ENCODE measurements at places on chromosomes 4 and X. TPM values are rescaled to one million over a fixed set of nuclear protein-coding genes. Genes with fewer than 3 reads are reported as not detected.

- DNase-seq, result no peak
Observed at GRCh38 chr4:85780664-85781063, 305.7 kb downstream of the ARHGAP24 start.

SOWAHD gene
- total RNA-seq, result not detected

DNA sequence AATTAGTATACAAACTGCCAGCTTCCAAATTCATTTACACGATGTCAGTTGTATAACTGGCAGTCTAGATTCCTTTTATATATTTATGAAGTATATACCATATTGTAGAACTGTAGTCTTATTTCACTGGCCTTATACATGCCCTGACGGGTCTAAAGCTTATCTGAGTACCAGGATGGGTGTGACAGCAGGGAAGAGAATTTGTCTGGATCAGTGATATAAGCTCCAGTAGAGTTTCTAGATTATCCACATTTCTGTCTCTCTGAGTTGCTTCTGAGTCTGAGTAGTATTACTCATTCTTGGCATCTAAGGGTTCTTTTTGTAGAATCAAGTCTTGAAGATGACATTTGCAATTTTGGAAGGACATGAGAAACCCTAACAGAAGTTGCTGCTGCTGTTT, 101.3 kb downstream of the RPA4 start:
- peak; percentile 70 for DNase-seq

GRCh38 chrX:122113376-122113775, 1066.0 kb downstream of the GLUD2 start:
- DNase-seq, result no peak

DNA sequence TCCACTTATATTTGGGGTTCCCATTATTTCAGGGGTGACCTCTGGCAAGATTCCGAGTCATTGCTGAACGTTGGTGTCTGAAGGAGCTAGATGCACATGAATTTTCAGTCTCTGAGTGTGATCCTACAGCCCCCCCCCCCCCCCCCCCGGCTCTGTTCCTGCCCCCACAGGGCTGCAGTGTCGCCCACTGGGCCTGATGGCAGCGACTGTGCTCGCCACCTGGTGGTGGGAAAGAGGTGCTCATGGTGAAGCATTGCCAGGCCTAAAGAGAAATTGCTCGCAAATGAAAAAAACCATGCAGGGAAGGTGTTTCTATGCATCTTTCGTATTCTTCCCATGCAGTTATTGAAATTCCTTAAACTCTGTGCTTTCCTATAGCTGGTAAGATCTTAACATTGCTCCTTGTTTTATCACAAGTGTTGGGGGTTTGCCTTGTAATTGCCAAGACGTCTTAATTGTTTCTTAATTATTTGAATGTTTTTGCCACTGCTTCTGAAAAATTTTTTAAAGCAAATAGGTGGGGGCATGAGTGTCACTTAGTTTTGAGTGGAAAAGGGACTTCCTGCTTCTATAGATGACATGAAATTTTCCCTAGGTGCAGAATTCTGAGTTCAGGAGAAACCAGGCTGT, 63.2 kb downstream of the CLDN22 start:
- no peak for DNase-seq

DNA sequence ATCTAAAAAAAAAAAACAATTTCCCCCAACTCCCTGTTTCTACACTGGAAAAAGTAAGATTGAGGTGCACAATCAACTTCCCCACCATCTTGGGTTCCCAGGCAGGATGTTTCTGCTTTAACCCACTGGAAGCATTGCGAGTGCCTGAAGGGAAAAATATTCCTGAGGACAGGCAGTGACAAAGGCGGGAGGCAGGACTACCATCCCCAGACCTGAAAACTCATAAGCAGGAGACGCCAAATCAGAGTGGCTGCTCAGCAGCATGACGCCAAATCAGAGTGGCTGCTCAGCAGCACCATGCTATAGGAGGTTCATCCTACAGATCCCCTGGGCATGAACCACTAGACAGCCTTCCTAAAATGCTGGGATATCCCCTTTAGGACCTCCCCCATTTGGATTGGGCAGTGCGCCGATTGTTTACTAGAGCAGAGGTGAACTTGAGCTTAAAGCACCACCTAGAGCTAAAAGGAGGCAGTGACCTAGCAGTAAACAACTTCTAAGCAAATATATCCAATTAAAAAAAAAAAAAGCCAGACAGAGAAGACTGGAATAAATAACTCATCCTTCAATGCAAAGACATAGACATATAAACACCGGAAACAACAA, 35.0 kb upstream of the GK start:
- DNase-seq, result no peak

DNA sequence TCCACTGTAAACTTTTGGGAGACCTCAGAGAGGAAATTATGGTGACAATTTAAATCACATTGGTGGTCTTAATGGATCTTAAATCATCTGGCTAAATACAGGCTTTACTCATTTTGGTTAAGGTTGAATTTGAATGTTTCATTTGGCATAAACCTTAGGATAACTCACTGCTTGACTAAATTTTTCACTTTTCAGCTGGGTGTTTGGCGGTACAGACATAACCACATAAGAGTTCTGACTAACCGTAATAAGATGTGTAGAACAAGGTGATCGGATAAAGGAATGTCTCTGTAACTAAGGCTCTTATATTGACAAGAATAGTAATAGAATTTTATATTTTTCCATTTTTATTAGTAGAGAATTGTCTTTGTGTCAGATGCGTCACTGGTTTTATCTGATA, 281.0 kb downstream of the BMPR1B start:
- no peak for DNase-seq

PPEF2 gene
- not detected for total RNA-seq

NUDT6 gene
- 8.7 TPM for total RNA-seq

GRCh38 chr4:15495621-15496020, 25.9 kb downstream of the CC2D2A start:
- DNase-seq, result peak; percentile 7

DNA sequence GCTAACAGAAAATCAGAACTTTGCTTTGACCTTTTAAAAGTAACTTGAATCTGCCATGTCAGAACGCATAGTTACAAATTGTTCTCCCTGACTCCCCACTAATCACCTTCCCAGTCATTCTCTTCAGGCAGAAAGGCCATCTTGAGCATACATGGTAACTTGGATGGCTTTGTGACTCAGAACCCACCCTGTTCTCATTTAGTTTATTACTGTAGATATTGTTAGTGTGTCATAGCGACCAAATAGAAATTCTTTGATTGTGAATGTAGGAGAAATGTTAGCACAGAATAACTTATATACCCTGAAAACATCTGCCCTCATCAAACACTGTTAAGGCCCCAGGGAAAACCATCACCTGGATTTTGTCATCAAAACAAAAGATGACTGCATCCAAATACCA, 382.0 kb downstream of the MAGEB5 start:
- DNase-seq, result peak; percentile 10

DNA sequence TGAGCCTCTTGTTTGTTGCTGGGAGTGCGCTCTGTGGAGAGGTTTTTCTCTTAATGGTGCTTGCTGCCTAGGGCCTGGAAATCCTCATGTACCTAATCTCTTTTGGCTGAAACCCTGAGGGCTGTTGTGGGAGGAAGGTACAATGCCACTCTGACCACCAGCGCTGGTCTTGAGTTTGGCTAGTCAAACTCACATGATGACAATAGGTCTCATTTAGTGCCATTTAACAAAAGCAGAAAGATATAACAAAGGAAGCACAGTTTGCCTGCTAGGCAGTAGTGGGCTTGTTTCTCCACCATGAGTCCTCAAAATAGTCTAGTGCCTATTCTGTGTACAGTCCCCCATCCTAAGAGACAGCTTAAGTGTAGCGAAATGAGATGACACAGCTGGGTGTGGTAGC, 111.3 kb downstream of the TSPAN7 start:
- no peak for DNase-seq

DNA sequence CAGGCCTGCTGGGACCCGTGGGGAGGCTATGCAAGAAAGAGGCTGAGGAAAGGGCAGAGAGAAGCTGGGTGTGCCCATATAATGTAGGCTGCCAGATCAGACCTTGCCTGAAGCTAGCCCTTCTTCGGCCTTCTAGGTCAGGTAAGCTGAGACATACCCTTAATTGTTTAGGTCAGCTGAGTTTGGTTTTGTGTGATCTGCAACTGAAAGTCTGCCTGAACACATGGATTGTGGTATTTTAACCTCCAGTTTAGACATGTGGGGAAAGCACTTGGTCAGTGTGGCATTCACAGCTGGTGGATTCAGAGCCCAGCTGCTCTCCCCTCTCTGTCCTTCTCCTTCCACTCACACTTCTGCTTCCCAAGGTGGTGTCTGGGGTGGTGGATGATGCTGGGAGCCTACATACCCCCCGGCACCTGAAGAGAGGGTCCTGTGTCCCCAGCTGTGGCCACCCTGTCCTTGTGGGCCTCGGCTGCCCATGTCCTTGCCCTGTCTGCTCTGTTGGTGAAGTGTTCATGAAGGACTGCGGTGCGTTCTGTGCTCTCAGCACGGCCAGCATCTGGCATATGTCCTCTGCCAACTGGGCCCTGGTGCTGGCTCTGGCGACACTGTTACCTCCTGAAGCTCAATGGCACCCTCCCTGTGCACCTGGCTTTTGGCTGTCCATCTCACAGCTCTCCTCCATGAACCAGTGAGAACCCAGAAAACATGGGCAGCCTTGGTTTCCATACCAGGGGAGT, 82.1 kb downstream of the NAT8L start:
- no peak for DNase-seq

GRCh38 chrX:108091878-108092291, 307 bp downstream of the ATG4A start:
- DNase-seq, result no peak

GRCh38 chr4:101970547-101971155, 180.1 kb downstream of the BANK1 start:
- no peak for DNase-seq

DNA sequence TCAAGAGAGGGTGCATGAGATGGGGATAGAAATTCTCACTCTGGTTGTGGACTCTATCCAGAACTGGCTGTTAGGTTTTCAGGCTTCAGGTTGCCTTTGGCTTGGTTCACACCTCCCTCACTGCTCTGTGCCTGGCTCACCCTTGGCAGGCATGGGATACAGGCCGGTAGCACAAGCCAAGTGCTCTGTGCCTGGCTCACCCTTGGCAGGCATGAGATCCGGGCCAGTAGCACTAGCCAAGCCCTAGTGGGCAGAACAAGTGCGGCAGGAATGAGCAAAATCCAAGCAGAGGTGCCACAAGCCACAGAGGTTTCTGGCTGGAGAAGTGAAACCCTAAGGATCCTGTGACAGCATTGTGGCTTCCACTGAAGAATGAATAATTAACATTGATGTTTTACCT, 1642.3 kb downstream of the C4orf33 start:
- DNase-seq, result no peak

GRCh38 chr4:125359363-125359762, 44.6 kb downstream of the FAT4 start:
- no peak for DNase-seq

FAM133A gene
- not detected for total RNA-seq

- DNase-seq, result no peak
Observed at GRCh38 chr4:169416997-169417396, 146.2 kb upstream of the SH3RF1 start.

SRPK3 gene
- total RNA-seq, result 0.04 TPM

CTBP1 gene
- total RNA-seq, result 106 TPM

GRCh38 chrX:109847257-109848187, 114.5 kb upstream of the ACSL4 start:
- peak; percentile 87 for DNase-seq

CHRDL1 gene
- total RNA-seq, result not detected

DNA sequence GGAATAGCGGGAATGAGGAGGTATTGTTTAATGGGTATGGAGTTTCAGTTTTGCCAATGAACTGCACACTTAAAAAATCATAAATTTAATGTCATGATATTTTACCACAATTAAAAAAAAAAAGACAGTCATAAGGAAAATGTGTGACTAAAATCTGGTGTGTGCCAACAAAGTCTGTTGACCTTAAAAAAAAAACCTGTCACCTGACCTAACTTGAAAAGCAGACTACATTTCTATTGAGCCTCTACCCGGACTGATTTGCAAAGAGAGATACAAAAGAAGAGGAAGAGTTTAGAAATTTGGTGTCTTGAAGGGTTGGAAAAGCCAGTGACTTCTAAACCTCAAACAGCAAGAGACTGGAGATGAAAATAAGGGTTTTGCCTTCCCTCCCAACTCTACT, 48.4 kb downstream of the TMEM150C start:
- no peak for DNase-seq

CACNA1F gene
- total RNA-seq, result not detected

- DNase-seq, result no peak
Observed at GRCh38 chr4:83178029-83178428, 63.5 kb upstream of the PLAC8 start.

DNA sequence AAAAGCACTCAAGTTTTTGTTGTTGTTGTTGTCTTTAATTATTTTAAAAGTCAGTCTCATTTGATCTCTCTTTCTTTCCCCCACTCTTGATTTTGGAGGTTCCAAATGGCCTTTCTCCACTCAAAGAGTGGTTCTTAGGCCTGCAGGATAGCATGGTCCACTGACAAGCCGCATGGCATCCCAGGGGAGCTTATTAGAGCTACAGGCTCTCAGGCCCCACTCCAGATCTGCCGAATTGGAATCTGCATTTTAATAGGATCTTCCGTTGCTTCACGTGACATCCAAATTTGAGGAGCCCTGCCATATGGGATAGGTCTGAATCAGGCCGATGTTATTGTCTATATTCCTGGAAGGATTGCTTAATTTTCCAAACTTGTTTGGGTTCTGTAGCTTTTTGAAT, 72.1 kb downstream of the CPE start:
- DNase-seq, result no peak

- no peak for DNase-seq
Observed at GRCh38 chr4:14018191-14018853, 390.8 kb upstream of the BOD1L1 start.

- no peak for DNase-seq
Observed at GRCh38 chr4:87835743-87836142, 3.0 kb downstream of the MEPE start.

DRD5 gene
- not detected for total RNA-seq

GRCh38 chrX:123525123-123525725, 207.6 kb downstream of the THOC2 start:
- DNase-seq, result no peak

DNA sequence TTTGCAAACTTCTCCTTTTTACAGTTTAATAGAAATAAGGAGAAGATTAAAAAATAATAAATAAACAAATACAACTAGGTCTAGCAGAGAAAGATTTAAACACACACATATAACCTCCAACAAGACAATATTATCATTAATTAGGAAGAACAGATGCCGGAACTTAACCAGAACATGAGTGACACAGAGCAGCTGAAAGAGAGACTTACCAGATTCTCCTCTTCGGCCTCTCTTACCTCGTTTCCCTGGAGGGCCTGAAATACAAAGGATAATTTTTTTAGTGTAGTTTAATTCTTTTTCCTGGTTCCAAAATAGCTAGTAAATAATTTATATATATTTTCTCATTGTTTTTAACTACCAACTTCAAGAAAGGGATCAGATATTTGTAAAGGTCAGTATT, 252.5 kb downstream of the COL25A1 start:
- DNase-seq, result no peak

- DNase-seq, result no peak
Observed at GRCh38 chr4:169096221-169096620, 86.2 kb upstream of the CBR4 start.
